ENCODE measurements at places on chromosomes 6 and 20.

DNA sequence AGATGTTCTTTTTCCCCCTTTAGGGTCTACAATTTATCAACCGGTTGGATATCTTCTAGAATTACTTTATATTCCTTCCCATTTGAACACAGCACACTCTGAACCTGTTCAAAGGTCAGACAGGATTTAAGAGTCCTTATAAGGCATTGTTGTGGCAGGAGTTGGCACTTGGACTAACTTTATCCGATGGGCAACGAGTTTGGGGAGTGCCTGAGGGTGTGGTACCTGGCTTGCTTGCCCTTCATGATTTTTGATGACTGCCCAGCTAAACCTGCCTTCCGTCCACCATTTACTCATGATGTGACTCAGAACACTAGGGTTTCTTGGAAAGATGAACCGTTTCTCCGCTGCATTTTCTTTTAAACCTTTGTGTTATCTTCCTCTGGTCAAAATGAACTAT, 285.2 kb downstream of the FOXC1 start:
- no peak for DNase-seq

DNA sequence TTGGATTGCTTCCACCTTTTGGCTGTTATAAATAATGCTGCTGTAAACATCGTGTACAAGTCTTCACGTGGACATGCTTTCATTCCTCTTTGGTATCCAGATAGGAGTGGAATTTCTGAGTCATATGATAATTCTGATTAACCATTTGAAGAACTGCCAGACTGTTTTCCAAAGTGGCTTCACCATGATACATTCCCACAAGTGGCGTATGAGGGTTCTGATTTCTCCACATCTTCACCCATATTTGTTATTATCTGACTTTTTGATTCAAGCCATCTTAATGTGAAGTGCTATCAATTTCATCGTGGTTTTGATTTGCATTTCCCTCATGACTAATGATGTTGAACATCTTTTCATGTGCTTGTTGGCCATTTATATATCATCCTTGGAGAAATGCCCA, 2.9 kb upstream of the SNRPB start:
- no peak for DNase-seq

DNA sequence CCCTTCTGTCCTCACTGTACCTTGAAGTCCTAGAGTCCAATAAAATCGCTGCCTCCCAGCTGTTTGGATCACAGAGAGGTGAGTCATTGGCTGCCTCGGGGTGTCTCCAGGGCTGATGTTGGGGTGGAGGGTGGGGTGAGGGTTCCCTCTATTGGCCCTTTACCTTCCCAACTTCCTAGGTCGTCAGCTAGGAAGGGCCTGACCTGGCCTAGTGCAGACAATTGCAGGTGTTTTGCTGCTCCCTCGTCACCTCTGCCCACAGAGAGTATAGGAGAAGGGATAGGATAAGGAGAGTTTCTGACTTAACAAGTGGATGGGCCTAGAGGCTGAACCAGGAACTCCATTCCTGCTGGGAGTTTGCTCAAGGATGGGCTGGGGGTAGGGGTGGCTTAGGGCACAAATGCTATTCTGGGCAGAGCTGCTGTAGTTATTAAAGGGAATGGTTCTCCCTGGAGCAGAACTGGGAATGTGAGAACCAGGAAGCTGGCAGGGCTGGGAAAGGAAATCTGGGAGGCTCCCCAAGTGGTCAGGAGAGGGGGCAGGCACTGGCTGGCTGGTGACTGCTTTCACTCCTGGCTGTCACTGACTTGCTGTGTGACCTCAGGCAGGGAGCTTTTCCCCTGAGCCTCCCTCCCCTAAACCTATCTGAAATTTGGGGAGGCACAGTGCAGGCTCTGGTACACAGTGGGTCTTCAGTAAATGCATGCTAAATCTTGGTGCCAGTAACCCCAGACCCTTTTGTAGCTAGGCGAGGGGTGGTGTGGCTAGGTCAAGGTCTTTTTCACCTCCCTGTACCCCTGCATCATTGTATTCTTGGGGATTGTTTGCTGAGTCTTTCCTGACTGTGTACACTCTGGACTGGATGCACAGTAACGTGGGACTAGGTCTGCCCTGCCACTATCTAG, 1.5 kb downstream of the TP53INP2 start:
- DNase-seq, result no peak

DNA sequence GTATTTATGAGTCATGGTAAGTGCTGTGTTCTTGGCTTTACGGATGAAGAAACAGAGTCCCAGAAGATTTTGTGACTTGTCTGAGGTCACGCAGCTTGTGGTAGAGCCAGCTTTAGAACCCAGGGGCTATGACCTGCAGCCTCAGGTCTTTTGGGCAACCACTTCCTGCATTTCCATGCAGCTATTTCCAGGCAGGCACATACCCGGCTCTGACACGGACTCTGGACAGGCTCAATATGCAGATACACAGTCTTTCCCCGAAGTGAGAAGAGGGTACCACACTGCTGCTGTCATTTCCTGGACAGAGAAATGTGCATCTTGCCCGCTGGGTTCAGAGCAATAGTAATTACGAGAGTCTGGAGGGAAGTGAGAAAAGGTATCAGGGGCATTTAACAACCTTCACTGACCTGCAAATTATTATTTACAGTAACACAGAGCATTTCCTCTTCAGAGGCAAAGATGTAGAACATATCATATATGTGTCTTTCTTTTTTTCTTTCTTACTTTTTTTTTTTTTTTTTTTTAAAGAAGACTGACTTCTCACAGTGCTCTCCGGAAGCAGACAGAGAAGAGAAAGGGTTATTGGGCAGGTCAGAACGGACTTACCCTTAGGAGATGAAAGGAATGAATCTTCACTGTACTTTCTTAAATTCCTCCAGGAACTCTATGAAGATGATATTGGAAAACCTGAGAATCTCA, 185.1 kb downstream of the CLIC5 start:
- DNase-seq, result no peak

DNA sequence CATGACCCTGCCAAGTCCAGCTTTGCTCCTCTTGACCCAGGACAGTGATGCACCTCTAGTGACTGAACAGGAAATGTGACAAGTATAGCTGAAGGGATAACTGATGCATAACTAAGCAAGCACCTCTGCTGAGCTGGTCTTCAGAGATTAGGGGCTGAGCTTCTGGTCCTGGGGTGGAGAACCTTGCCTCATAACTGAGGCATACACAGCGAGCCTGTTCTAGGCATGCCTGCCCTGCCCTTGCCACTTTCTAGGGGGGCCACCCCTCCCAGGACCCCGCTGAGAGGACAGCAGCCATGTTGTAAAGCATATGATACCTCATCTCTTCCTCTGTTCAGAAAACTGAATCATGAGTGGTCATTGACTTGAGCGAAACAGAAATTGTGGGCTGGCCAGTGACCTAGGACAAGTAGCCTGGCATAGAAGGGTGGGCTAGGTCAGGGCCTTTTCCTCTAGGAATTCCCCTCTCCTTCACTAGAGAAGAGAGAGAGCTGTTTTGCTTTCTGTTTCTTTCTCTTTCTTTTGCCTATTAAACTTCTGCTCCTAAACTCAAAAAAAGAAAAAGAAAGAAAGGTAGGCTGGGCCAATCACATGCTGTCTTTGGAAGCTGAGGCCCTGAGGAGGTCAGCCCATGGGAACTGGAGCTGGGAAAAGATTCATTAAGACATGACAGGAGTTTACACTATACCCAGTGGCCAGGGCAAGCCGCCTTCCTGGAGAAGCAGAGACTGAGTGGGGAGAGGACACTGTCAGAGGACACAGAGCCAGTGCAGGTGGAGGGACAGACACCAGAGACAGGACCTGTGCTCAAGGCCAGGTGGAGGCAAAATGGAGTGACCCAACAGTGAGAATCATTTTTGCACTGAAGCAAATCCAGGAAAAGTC, 23.1 kb downstream of the ALDH5A1 start:
- no peak for DNase-seq

DNA sequence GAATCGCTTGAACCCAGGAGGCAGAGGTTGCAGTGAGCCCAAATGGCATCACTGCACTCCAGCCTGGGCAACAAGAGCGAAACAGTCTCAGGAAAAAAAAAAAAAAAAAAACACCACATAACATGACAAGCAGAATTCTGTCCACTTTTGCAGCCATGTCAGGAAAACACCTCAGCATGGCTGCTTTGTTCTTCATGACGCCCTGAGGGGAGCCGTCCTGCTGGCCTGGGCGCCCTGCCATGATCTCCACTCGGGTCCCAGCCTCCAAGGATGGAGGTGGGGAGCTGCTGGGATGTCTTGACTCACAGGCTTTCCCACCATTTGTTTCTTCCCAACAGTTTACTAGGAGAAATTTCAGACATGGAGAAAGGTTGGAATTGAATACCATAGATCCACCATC, 42.2 kb downstream of the SNX9 start:
- no peak for DNase-seq

GRCh38 chr20:50434653-50435396, 75.4 kb upstream of the PTPN1 start:
- DNase-seq, result no peak

DNA sequence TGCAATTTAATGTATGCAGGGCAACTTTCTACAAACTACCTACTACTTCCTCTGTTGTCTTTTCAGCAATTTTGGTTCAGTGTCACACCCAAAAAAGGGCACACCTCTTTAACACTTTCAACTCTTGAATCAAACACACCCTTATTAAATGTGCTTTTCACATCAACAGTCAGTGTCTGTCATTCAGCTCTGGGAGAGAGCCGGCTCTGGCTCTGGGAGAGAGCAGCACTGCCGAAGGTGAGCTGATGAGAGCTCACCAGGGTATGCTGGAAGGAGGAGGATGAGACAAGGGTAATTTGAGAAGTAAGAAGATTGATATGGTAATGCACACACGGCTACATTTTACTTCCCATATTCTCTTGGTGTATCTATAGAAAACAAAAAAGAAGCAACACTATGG, 134.3 kb downstream of the RTN4IP1 start:
- DNase-seq, result no peak

DNA sequence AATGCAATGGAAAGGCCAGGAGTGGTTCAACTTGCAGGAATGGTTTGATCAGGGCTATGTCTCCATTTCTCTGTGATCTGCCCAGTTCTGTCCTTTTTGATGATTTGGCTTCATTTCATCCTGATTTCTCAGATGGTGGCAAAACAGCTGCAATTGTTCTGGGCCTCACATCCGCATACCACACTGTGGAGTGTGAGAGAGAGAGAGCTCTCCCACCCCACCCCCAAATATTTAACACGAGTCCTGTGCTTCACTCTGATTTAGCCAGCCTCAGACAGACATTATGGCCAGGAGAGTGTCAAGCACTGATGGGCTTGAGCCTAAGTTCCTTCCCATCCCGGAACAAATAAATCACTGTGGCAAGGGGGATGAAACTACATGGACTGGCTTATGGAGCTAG, 284.6 kb downstream of the CDC5L start:
- DNase-seq, result no peak

- DNase-seq, result no peak
These were observed 50.3 kb upstream of the ADGRF4 start for GRCh38 chr6:47648031-47648430.
